ENCODE measurements at places on chromosomes 2 and 18. TPM values are rescaled to one million over a fixed set of nuclear protein-coding genes. Genes with fewer than 3 reads are reported as not detected.

DNA sequence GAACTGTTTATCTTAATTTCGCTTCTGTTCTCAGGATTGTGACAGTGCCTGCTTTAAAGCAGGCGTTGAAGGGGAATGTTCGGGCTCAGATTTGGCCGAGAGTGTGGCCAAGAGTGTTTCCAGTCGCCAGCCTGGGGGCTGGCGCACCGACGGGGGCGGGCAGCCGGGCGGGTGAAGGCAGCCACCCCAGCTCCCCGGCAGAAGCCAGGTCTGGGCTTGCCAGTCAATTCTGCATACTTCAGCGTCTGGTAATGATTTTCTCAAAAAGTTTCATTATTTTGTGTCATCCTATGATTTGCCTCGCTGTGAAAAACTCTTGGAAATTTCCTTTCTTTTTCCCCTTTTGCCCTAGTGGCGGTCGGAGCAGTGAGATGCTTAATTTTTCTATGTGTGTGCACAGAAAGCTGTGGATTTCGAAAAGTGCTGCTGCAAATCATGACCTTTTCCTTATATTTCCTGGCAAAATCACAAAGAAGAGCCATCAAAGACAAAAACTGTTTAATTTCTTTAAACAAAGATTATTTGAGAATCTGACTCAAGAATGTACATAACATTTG, 856 bp downstream of the FAM228A start:
- DNase-seq = no peak

The CRYGD gene
- not detected for total RNA-seq

DNA sequence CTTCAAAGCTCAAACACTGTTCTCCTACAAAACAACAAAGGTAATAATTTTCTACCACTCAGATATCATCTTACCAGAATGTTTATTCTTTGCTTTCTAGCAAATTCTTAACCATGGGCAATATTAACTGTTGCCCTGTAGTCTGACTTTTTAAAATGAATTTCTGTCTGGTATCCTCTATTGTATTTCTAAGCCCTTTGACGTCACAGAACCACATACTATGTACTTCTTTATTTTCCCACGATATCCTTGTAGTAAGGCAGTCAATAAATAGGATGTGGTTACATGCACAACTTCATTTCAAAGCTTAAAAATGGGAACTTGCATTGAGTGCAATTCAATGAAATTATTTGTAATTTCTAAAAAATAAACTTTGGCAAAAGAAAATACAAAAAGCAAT, 58.7 kb downstream of the THADA start:
- DNase-seq = no peak

DNA sequence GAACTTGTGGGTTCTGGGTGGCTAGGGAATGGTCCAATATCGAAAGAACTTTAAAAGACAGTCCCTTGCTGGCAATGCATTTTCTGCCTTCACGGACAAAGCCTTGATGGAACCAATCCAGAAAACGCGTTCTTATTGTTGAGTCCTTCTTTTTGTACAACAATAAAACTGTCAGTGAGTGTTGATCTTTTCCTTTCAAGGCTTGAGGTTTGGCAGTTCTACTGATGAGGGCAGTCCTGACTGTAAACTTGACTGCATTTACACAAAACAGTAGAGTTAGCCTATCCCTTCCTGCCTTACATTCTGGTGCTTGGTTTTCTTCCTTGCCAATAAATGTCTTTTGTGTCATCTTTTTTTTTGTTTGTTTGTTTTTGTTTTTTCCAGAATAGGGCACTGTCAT, 2.5 kb upstream of the UGT1A7 start:
- no peak for DNase-seq

GRCh38 chr2:187155476-187155875, 292.6 kb downstream of the CALCRL start:
- no peak for DNase-seq
